ENCODE measurements at places on chromosomes 16 and 17. TPM values are rescaled to one million over a fixed set of nuclear protein-coding genes. Genes with fewer than 3 reads are reported as not detected.

KRT28 gene
- total RNA-seq, result not detected

- no peaks in the 10 kb centered on the region for H3K36me3 ChIP-seq
- peaks cover 4% of the 10 kb centered on the region for H3K27me3 ChIP-seq
- H3K4me3 ChIP-seq, result no peak overlapping the region
- H3K4me1 ChIP-seq, result no peaks in the 10 kb centered on the region
- DNase-seq, result no peak
These were observed 68.3 kb upstream of the GCSH start for GRCh38 chr16:81164481-81164880.

DNA sequence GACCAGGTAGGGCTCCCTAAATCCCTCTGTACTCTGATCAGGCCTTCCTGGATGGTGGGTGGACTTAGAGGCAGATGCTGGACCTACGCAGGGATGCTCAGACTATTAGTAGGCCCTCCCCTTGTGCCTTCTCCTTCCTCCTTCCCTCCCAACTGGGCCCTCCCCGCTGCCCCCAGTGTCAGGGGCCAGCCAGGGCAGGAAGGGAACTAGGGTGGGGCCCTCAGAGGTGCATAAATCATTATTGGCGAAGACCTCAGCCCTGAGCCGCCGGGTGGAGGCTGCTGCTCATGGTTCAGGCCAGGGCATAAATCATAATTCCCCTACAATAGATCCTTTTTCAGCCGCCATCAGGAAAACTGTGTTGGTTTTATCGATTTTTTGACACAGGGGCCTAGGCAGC lies 81.4 kb downstream of the MRM1 start:
- H3K27me3 ChIP-seq, result peaks cover 38% of the 10 kb centered on the region
- DNase-seq, result no peak
- no peak overlapping the region for H3K27ac ChIP-seq
- peaks cover 4% of the 10 kb centered on the region for H3K4me1 ChIP-seq
- no peak overlapping the region for H3K4me3 ChIP-seq

TMC8 gene
- 0.85 TPM for total RNA-seq

DNA sequence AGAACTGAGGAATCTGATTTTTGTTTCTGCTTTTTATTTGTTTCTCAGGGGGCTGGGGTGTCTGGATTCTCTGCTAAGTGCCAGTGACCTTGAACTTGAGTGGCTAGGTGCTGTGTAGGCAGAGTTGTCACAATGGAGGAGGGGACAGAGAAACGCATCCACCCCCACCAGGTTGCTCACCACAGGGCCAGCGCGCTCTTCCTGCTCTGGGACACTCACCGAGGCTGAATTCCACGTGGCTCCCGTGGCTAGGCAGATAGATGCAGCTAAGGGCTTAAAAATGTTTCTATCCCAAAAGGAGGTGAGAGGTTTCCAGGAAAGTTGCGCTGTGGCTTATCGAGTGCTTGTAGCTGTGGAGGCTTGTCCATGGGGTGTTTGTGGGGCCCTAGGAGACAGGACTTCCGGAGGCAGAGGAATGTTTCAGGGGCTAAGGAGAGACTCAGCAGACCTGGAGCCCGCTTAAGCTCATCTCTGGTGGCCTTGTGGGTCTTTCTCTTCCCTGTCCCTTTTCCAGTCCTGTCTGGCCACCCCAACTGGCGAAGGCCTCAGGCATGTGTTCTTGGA lies 36.8 kb downstream of the ADCY7 start:
- no peaks in the 10 kb centered on the region for H3K36me3 ChIP-seq
- no peak overlapping the region for H3K4me3 ChIP-seq
- peak; percentile 49 for DNase-seq

MYADML2 gene
- total RNA-seq, result not detected

NQO1 gene
- total RNA-seq, result 112 TPM
